ENCODE measurements at places on chromosomes 12 and 14.

GRCh38 chr14:59849411-59850130, 21.0 kb downstream of the RTN1 start:
- DNase-seq: no peak

- DNase-seq: no peak
Observed at GRCh38 chr12:15971211-15971610, 60.1 kb downstream of the DERA start.

- DNase-seq: no peak
Observed at GRCh38 chr12:65754744-65755595, 69.3 kb upstream of the HMGA2 start.

- no peak for DNase-seq
Observed at GRCh38 chr14:53603994-53604393, 352.6 kb downstream of the BMP4 start.

DNA sequence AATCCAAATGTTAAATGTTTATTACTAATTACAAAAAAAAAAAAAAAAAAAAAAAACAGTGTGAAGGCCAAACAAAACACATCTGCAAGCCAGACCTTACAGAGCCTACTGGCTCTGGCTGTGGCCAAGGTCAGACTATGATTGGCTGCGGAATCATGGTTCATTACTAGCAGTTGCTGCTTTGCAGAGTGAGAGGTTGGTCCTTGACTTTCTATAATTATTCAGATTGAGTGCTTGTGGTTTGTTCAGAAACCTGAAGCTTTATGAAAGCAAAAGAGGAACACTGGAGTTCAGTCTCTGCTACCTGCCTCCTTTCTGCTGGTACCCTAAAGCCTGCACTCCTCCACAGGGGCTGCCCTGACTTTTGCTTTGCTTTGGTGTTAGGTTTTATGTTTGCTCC, 550.9 kb downstream of the BCL11B start:
- no peak for DNase-seq

DNA sequence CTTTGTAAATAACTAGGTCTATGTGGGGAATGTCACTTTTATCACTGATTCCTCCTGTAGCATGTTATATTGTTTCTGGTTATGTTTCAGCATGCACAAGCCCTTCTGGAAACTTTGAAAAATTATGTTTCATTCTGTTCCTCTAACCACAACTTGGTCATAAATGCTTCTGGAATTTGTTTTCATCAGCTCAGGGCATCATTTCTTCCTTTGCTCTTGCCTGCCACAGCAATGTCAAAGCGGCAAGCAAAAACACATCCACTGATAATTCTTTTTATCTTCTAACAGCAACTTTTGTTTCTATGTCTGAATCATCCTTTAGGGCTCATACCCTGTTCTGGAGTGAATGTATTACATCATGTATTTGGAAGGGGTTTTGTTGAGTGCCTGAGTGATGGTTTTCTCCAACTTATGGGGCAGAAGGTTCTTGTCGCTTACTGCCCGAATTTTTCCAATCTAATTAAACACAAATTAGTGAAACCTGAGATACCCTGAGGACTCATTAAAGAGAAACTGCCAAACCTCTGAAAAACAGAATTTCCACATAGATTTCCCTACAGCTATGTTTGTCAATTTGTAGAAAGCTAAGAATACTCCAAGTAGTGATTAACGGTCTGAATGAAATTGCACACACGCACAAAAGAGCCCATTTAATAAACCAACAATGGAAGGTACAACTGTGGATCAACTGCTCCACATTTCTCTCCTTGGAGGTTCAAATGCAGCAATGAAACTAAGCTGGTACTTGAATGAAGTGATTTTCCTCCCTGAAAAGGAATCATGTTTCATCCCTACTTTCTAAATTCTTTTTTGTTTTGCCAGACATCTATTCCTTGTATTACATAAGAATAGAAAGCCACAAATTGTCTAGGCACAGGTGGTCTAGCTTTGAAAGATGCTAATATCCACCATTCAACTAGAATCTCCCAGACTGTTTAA, 173.5 kb upstream of the KRR1 start:
- peak; percentile 87 for DNase-seq

GRCh38 chr14:98578204-98578603, 693.8 kb downstream of the BCL11B start:
- peak; percentile 26 for DNase-seq

DNA sequence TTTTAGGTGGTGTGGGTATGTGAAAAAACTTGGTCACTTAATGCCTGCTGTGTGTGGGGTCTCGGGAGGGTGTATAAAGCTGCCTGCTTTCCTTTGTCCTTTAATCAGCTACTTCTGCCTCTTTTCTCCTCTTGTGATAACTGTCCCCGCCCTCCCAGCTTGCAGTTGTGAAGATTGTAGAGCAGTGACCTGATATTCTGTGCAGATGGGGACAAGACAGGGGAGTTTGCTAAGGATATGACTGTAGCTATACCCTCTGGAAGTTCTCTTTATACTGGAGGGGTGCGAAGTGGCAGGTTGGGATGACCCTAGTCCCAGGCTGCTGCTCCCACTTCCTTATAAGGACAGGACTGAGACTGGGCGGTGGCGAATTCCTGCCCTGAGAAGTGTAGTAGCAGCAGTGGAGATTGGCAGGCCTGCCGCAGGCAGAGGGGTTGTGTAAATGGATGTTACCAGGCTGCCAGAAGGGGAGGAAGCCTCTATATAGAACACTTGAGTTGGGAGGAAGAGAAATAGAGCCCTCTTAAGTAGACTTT, 835 bp downstream of the MYL6 start:
- peak; percentile 80 for DNase-seq

GRCh38 chr12:85733221-85733840, 102.9 kb downstream of the RASSF9 start:
- peak; percentile 25 for DNase-seq

DNA sequence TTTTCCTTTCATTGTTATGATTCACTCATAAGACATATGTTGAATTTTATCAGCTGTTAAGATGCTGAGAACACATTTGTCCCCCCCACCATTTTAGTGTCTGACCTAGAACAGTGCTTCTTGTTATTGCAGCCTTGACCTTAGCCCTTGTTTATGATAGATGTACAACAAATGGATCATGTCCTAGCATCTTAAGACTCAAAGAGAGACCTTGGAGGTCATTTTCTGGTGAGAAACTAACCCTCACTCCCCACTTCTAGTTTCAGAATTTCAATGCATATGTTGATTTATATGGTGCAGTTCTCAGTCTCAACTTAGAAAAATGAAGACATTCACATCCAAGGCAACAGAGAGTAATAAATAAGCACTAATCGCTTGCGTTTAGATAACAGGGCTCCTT, 391.2 kb downstream of the AEBP2 start:
- no peak for DNase-seq

DNA sequence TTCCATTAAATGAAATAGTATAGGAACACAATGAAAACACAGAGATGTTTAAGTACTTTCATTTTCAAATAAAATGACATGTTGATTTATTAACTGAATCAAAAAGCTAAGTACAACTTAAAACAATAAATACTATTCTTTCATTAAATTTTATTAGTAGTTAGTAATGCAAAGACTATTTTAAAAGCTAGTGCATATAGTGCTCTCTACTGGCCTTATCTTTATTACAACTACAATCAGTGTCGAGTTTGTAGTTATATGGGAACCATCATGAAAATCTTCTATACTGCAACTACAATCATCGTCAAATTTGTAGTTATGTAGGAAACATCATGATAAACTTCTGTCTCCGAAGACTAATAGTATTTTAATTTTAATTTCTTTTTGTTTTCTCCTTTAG, 8.9 kb upstream of the LIN7A start:
- peak; percentile 34 for DNase-seq

DNA sequence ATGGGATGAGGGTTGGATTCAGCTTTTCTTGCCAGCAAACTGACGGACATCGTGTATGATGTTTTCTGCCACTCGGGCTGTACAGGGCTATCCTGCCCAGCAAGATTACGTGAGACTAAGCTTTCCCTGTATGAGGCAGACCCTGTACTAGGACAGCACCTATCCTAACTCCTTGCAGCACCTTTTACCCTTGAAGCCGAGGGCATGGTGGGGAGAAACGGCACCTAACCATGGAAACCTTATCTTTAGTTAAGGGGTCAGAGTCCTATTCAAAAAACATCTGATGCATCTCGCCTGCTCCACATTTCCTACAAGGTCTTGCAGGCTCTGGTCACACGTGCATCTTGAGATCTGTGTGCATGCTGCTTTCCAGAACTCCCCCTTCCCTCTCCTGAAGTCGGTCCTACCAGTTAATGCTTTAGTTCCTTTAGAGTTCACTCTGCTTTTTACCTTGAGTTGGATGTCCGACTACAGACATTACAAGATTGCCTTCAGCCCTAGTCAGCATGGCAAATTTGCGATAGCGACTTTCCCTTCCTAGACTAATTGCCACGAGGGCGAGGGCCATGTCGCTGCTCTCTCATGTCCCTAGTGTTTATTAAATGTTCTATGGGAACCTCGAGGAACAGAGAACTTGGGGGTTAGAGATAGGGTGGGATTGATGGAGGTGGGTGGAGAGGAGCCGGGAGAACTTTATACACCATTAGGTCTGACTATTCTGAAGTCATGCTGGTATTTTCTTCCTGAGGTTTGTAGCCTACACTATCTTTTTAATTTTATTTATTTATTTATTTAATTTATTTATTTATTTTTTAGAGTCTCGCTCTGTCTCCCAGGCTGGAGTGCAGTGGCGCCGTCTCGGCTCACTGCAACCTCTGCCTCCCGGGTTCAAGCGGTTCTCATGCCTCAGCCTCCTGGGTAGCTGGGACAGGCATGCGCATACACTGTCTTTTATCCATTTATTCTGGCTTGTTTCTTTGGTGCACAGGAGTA, 6.6 kb downstream of the RAN start:
- no peak for DNase-seq

GRCh38 chr12:128387811-128388422, 120.9 kb downstream of the TMEM132C start:
- DNase-seq: peak; percentile 1

DNA sequence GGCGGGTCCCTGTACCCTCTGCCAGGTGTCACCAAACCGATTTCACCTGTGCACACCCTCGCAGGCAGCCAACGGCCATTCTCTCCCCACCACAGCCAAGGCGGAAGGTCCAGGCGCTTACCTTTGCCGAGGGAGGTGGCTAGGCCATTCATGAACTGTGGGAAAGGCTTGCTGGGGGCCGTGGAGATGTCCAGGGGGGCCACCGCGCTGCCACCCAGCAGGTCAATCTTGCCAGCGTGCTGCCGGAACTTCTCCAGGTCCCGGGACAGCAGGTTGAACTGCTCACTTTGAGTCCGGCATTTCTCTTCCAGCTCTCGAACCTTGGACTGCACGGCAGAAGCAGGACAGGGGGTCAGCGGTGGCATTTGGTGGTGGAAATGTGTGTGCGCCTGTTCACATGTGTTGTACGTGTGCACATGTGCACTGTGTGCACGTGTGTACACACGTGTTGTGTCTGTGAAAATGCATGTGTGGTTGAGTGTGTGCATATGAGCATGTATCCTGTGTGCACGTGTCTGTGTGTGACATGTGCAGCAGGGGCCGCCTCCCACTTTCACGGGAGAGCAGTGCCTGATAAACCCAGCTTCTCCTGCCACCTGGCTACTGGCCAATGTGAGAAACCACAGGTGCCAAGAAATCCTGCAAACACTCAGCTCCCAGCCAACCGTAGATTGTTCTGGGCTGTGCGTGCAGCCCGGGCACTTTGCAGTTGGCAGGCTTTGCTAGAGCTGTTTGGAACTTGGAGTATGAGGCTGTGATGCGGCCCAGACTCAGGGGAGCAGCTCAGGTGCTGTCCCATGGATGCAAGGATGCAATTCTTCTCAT, 118.9 kb downstream of the PIWIL1 start:
- DNase-seq: no peak

GRCh38 chr14:96792003-96792402, 5.2 kb upstream of the VRK1 start:
- DNase-seq: peak; percentile 10

GRCh38 chr12:9118158-9118557, 2.4 kb upstream of the A2M start:
- no peak for DNase-seq

DNA sequence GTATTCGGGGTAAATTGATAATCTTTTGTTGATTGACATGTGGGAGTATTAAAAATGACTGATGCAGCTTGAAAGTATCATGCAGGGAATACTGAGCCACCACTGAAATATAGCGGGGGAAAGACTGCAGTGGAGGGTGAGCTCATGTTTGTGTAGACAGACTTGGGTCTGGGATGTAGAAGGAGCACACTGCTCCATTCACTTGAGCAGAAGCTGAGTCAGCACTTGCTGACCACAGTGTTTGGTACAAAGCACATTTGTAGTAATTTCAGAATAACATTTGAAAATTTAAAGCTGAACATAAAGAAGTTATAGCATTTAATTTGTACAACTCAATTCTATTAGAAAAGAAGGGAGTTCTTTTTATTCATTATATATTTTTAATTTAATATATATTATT, 304.3 kb upstream of the PRICKLE1 start:
- no peak for DNase-seq

GRCh38 chr14:21227981-21228380, 41.3 kb downstream of the HNRNPC start:
- DNase-seq: no peak

DNA sequence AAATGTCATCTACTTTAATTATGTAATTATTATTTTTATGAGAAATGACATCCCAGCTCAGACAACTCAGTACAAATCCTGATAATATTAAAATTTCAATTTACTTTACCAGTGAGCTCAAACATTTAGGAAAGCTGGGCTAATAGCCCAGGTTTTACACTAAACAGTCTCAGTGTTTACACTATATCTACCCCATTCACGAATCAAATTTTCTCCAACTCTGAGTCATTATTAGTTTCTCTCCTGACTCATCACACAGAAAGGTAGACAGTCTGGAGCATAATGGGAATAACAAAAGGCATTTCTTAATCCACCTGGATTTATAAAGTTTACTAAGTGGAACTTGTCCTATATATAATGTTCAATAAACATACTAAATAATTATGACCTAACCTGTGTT, 5.7 kb downstream of the PAWR start:
- DNase-seq: no peak

- DNase-seq: no peak
Observed at GRCh38 chr14:61379639-61380184, 58.3 kb downstream of the PRKCH start.

GRCh38 chr14:38074754-38075153, 132.9 kb upstream of the SSTR1 start:
- no peak for DNase-seq

- DNase-seq: no peak
Observed at GRCh38 chr12:12147111-12147510, 76.4 kb downstream of the BCL2L14 start.
